ENCODE measurements at places on chromosomes 1 and 21.

- no peak for DNase-seq
Measured at GRCh38 chr1:27993241-27993640, 33.5 kb downstream of the XKR8 start.

GRCh38 chr1:163571950-163572349 is 250.2 kb downstream of the NUF2 start:
- no peak for DNase-seq

DNA sequence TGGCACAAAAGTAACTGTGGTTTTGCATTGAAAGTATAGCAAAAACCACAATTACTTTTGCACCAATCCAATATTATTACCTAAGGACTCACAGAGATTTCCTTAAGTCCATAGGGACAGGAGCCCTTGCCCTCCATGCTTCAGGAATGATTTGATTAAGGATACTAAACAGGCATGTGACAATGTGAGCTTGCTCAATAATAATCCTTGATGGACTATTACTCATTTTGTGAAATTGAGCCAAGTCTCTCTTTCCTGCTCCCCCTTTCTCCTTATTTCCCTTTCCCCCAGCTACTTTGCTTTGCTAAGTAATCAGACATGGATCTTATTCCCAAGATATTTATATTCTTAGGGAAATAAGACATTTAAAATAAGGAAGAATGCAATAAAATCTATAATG is 21.6 kb upstream of the RGL1 start:
- peak; percentile 33 for DNase-seq

DNA sequence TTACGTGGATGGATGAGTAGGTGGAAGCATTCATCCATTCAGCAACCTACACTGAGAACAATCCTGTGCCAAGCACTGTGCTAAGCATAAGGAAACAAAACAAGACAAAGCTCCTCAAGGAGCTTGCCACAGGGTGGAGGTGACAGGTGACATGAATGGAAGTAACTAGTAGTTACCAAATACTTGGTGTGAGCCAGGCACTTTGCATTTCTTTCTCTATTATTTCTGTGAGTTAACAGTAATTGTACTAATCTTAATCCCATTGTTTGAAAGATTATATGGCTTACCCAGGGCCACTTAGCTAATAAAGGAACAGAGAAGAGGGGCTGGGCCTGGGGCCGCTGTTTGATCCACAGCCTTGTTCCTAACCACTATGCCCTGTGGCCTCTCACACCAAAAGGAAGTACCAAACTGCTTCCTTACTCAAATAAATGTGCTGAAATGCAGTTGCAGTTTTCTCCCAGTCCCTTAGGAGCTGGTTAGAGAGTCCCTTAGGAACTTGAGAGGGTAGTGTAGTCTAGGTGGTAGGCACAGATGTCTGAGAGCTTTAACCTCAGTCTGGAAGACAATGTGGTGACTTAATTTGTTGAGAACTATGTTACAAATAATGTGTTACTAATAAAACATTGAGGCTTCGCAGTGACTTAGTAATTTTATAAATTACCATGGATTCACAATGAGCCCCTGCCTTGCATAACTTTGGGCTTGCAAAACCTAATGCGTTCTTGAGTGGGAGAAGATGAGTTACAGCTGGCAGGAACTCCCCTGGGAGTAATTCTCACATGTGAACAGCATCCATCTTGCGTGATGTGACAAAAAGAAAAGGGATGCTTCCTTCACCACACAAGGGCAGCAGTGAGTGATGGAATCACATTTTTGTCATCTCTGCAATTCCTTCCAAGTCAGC is 69.8 kb downstream of the MPZL1 start:
- DNase-seq, result peak; percentile 100

GRCh38 chr1:151221616-151222015 is 23.3 kb downstream of the PIP5K1A start:
- no peak for DNase-seq

DNA sequence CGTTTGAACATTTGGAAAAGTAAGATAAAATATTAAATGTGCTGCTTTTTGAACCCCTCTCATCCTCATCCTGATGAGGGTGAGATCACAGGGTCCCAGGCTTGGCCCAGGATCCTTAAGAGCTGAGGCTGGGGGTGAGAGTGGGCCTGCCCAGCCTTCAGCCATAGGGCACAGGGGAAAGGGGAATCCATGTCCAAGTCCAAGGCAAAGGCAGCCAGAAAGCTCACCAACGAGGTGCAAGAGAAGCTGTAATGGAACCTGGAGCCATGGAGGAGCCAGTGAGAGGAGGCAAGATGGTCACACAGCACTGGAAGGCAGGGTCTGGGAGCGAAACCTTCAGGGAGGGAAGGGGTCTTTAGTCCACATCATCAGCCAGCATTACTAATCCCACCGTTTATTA is 191.9 kb downstream of the RRAGC start:
- no peak for DNase-seq

GRCh38 chr1:3442901-3443300 is 11.6 kb upstream of the ARHGEF16 start:
- no peak for DNase-seq

GRCh38 chr1:57393058-57393584 is 30.7 kb downstream of the DAB1 start:
- DNase-seq, result no peak

- DNase-seq, result no peak
Measured at GRCh38 chr1:35764283-35764682, 5.5 kb downstream of the CLSPN start.

GRCh38 chr1:60598041-60598910 is 484.1 kb upstream of the NFIA start:
- no peak for DNase-seq

GRCh38 chr1:186747661-186748060 is 67.4 kb upstream of the PTGS2 start:
- no peak for DNase-seq

Data from AG10803 (cell line).